Anterior cingulate cortex (tissue), 58 donors: ENCODE measurements at places on chromosomes 7 and 10.

- no peak for DNase-seq
Observed at GRCh38 chr7:36657036-36657660, 67.1 kb downstream of the AOAH start.

DNA sequence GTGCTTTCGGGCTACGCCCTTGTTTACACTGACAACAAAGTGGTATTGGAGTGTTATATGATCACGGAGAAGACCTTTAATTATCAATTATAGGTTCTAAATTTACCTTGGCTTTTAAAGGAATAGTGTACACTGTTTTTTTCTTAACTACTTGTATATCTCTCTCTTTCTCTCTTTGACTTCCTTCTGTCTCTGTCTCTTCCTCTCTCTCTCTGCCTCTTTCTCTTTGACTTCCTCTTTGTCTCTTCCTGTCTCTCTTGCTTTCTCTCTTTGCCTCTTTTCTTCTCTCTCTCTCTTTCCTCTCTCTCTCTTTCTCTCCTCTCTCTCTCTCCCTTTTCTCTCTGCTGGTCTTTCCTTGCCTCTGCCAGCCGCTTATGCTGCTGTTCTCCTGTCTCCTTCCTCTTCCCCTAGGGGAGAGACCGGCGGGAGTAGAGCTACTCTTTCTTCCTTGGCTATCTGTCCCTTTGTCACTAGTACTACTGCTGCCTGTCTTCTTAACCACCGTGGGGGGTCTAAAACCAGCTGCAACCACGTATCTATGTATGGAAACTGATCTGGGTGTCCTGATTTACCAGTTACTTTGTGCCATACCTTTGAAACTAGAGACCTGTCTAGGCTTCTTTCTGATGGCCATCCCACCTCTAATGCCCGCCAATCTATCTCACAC is 36.9 kb upstream of the GSDME start:
- no peak for DNase-seq

- no peak for DNase-seq
Observed at GRCh38 chr10:123517426-123517825, 148.7 kb upstream of the GPR26 start.

DNA sequence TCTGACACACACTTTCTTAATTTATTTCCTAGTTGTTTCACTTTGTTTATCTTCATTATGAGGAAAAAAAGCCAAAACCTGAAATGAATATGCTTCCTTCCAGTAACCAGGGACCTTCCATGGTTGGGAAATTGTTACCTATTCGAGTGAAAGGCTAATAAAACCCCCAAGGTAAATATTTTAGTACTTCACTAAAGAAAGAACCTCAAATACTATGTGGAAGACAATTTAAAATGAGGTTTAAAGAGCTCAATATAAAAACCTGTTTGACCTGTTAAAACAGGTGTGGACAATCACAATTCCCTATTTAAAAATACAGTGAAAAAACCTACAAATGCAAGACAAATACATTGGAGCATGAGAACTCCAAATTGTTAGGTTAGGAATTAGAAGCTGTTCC is 192.6 kb downstream of the CFTR start:
- no peak for DNase-seq

GRCh38 chr7:142413280-142414000 is 155.6 kb upstream of the PRSS58 start:
- DNase-seq = no peak

DNA sequence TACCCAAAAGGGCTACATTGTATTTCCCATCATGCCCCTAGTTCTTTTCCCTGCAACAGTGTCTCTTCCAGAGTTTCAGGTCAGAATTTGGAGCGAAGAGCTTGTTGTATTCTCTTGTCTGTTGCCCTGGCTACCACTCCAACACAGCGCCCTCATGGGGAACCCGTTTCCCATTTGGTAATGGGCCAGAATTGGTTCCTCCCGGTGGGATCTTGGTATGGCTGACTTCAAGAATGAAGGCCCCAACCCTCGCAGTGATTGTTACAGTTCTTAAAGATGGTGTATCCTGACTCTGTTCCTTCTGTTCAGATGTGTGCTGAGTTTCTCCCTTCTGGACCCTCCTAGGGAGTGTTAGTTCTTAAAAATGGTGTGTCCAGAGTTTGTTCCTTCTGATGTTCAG is 110.5 kb upstream of the ZNF32 start:
- DNase-seq = no peak

GRCh38 chr7:4702961-4703512 is 20.9 kb downstream of the FOXK1 start:
- DNase-seq = no peak

- no peak for DNase-seq
Observed at GRCh38 chr10:35165136-35165535, 38.5 kb downstream of the CREM start.

GRCh38 chr10:7887174-7887816 is 69.0 kb downstream of the TAF3 start:
- no peak for DNase-seq

- no peak for DNase-seq
Observed at GRCh38 chr7:113774182-113774807, 144.5 kb downstream of the PPP1R3A start.

- DNase-seq = no peak
Observed at GRCh38 chr10:117960345-117960935, 86.3 kb downstream of the RAB11FIP2 start.
